ENCODE measurements at places on chromosomes 1 and 21.

DNA sequence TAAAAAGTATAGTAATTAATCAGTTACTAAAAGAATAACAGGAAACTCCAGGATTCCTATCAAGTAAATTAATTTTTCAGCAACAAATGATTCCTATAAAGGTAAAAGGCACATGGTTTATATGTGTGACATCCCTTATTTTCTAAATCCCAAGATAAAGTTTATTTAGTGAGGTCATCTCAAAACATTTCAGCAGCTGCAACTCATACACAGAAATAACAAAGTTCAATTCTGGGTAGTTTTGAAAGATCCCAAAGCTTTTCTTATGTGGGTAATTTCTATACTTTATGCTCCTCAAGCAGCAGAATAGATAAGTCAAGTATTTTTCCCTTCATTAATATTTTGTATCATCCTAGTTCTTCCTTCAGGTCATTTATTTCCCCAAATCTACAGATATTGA, 117.7 kb downstream of the EIF4G3 start:
- peak; percentile 44 for DNase-seq

DNA sequence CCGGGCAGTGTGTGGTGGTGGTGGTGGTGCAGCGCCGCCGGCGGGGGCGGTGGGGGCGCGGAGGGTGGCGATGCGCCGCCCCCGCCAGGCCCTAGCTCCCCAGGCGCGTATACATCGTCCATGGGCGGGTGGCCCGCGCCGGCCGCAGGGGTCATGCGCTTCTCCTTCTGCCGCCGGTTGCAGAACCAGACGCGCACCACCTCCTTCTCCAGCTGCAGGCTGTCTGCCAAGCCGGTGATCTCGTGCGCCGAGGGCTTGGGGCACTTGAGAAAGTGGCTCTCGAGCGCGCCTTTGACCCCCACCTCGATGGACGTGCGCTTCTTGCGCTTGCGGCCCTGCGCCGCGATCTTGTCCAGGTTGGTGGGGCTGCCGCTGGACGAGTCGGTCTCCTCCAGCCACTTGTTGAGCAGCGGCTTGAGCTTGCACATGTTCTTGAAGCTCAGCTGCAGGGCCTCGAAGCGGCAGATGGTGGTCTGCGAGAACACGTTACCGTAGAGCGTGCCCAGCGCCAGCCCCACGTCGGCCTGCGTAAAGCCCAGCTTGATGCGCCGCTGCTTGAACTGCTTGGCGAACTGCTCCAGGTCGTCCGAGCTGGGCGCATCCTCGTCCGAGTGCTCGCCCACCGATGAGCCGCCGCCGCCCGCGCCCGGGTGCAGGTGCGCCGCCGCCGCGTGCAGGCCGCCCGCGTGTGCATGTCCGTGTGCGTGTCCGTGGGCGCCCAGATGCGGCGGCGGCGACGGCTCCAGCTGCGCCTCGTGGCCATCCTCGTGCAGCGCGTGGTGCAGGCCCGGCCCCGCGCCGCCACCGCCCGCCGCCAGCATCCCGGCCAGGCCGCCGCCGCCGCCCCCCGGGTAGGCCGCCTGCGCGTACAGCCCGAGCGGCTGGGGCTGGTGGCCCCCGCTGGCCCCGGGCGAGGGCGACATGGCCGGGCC, 926 bp downstream of the POU3F1 start:
- DNase-seq: no peak

- no peak for DNase-seq
These were observed 10.5 kb downstream of the SPOCD1 start for GRCh38 chr1:31805318-31805717.

DNA sequence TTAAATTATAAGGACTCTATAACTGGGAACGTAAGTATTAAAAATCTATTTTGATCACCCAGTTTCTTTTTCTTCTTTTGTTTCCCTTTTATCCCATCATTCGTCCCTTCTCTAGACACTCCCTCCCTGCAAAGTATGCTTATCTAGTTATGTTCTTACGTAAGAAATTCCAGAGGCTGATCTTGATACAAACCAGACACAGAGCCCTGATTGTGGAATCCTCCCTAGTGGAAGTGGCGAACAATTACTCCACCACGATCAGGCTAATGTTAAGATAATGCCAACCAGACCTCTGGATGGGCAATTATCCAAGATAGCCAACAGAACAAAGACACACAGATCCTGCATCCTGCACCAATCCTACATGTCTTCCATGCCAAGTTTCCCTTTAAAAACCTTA, 1557.4 kb downstream of the PLA2G4A start:
- no peak for DNase-seq

GRCh38 chr1:27668808-27669723, 2.9 kb downstream of the IFI6 start:
- DNase-seq: peak; percentile 47

GRCh38 chr21:27108228-27108627, 141.3 kb upstream of the ADAMTS5 start:
- peak; percentile 54 for DNase-seq

DNA sequence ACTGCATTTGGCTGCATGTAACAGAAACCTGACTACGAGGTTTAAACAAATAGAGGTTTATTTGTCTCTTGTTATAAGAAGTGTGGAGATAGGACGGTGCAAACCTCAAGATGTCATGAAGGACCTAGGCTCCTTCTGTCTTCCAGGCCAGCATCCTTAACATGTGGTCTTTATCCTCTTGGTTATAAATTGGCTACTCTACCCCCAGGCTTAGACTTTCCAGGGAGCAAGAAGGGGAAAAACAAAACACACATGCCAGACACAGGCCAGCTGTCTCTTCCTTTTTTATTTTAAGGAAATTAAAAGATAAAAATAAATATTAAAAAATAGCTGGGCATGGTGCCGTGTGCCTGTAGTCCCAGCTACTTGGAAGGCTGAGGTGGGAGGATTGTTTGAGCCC, 51.3 kb upstream of the PRELP start:
- no peak for DNase-seq

DNA sequence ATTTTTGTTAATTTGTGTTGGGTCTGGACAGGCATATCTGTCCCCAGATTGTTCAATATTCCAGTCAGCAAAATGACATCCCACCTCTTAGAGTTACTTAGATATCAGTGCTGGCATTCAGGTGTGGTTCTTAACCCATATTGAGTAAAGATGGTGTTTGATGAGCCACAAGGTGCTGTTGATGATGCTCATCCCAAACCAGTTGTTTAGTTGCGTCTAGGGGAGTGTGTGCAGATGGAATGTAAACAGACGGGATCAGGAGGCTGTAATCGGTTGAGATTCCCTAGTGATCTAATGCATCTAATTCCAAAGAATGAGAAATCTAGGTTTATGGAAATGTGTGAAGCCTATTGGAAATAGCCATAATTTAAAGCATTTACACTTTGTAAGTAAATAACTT, 1.1 kb downstream of the HOOK1 start:
- DNase-seq: no peak

- no peak for DNase-seq
These were observed 33.2 kb upstream of the SAMD13 start for GRCh38 chr1:84268346-84268745.

- DNase-seq: no peak
These were observed 45.2 kb downstream of the PTPRU start for GRCh38 chr1:29281571-29281970.

DNA sequence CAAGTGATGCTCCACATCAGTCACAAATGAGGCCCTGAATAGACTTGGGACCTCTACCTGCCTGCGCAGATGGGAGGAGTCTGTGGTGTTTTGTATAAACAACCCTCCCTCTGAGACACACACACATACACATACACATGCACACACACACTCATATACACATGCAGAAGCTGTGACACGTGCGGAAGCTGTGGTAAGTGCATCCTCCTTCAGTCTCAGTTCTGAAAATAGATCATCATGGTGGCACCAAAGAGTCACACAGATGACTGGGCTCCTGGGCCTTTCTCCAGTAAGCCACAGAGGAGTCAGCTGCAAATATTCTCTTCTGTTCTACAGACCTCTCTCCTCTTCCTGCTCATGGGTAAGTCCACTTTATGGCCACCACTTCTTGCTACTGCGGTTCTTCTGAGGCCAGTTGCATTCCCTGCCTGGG, at the start of gene LY9:
TSS of gene LY9 (plus strand) at position 224 of the 433 bp plus-strand sequence. CDS start at position 238, 14 bp downstream.
- no peak for DNase-seq

- DNase-seq: no peak
These were observed 19.8 kb downstream of the ERRFI1 start for GRCh38 chr1:8006037-8006963.

DNA sequence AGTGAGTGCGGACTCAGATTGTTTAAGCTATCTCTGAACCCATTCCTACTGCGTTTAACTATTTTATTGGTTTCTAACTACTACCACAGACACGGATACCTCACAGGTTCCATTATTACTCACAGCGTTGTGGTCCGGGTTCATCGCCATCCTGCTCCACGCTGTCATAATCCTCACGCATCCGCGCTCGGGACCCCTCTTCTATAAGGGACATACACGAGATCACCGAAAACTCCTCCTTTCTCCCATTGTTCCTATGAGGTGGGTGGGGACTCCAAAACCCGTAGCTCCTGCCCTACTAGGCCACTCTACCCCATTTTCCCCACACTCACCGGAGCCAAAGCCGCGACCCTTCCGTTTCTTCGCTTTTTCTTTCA, 610 bp downstream of the RBM8A start:
- peak; percentile 6 for DNase-seq

- no peak for DNase-seq
These were observed 218.5 kb downstream of the PBX1 start for GRCh38 chr1:164777518-164777917.

- no peak for DNase-seq
These were observed 24.1 kb upstream of the MNDA start for GRCh38 chr1:158806916-158807536.

- peak; percentile 85 for DNase-seq
These were observed 5.3 kb downstream of the UHMK1 start for GRCh38 chr1:162502928-162503327.
